ENCODE measurements at places on chromosomes 3 and 15. TPM values are rescaled to one million over a fixed set of nuclear protein-coding genes. Genes with fewer than 3 reads are reported as not detected.

DNA sequence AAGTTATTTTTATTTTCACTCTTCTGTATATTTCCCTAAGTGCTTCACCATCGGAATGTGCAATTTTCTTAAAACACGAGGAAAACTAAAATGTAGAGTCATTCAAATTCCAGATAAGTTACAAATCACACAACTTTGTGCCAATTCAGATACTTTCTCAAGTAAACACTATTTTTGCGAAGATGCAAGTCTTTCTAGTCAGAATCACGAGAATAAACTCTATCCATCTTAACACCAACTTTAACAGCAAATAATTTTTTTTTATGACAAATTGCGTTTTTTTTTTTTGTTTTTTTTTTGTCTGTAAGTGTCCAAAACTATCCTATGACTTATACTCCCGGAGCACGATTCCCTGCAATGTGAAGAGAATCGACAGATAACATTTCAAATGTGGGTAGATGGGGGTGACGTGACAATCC, 1.3 kb downstream of the STAG1 start:
- ATAC-seq = no peak

- ATAC-seq = peak; percentile 47
Observed at GRCh38 chr3:130963878-130964277, 62.7 kb downstream of the ASTE1 start.

CAMP gene
- not detected for total RNA-seq

ATG3 gene
- total RNA-seq = 43.3 TPM

GRCh38 chr3:171640520-171641412, 169.5 kb downstream of the PLD1 start:
- ATAC-seq = peak; percentile 72

- ATAC-seq = no peak
Observed at GRCh38 chr15:98907927-98908471, 99.6 kb downstream of the PGPEP1L start.
